Esophagus mucosa (tissue), 1 donor: ENCODE measurements at places on chromosomes 5 and 9. TPM values are rescaled to one million over a fixed set of nuclear protein-coding genes. Genes with fewer than 3 reads are reported as not detected.

DNA sequence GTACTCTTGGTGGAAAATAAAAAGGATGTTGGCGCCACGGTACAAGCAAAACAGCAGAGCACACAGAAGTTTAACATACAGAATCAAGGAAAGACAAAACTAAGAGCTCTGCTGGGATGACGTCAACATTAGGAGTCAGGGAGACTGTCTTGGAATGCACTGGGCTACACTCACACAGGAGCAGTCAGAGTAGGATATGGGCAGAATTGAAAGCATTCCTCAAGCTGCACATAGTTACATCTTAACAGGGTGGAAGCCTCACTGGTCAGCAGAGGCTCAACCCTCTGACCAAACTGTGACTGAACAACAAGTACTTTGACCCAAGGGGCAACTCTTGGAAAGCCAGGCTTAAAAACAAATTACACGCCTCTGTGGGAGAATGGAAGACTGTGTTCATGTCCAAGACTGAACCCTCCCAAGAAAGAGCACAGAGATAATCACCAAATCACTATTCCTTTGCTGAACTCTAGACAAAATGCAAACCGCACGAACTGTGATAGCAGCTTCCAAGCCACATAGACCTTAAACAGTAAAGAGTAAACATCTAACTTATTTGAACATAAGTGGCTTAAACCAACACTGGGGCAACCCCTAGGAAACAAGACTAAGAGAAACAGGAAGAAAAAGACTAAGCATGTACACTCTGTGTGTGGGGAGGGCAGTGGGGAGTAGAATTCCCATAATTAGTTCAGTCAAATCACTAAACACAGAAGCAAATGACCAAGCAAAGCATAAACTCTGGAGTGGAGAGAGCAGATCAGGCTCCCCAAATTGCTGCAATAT is 772.7 kb downstream of the PRELID2 start:
- no peak for ATAC-seq

DNA sequence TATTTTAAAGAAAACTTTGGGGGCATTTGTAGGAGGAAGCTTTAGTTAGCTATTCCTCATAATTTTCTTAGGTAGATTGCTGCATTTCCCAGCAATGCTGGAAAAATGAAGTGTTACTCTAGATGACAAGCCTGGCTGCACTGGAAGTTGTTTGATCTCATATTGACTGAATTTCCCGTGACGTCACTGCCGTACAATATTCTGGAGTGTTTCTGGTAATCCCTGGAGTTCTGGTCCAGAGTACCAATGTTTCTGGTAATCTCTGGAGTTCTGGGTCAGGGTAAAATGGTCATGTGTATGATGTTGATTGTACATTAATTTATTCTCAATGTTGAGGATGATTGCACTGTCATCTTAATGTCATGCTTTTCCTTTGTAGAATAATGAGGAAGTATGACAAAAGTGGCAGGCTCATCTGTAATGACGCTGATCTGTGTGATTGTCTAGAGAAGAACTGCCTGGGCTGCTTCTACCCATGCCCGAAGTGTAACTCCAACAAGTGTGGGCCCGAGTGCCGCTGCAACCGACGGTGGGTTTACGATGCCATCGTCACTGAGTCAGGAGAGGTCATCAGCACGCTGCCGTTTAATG is 26.2 kb downstream of the ARL14EPL start:
- ATAC-seq = no peak

NR4A3 gene
- total RNA-seq = 0.24 TPM

GRCh38 chr5:124671193-124671592 is 75.2 kb downstream of the ZNF608 start:
- no peak for ATAC-seq

GRCh38 chr5:109455598-109456096 is 45.9 kb upstream of the PJA2 start:
- peak; percentile 100 for ATAC-seq

FOXD4L6 gene
- not detected for total RNA-seq

DNA sequence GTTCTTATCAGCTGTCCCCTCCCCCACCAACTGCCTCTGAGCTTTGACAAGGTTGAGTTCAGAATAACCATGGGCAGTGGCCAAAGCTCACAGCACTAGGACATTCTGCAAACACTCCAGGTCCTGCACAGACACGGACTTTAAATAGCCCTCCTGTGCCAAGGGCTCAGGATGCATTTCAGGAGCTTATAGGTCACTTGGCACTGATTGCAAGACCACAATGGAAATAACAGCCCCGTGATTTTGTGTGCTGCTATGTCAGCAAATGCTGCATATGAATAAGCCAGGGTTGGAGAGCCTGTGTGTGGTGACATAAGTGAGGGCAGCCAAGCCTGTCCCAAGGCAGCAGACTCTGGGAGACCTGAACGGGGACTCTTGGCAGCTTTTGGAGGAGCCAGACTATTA is 150.7 kb downstream of the DMRT2 start:
- no peak for ATAC-seq

- ATAC-seq = peak; percentile 27
These were observed 167.7 kb downstream of the CCDC192 start for GRCh38 chr5:127870914-127871313.

C9orf153 gene
- total RNA-seq = 0.12 TPM

DNA sequence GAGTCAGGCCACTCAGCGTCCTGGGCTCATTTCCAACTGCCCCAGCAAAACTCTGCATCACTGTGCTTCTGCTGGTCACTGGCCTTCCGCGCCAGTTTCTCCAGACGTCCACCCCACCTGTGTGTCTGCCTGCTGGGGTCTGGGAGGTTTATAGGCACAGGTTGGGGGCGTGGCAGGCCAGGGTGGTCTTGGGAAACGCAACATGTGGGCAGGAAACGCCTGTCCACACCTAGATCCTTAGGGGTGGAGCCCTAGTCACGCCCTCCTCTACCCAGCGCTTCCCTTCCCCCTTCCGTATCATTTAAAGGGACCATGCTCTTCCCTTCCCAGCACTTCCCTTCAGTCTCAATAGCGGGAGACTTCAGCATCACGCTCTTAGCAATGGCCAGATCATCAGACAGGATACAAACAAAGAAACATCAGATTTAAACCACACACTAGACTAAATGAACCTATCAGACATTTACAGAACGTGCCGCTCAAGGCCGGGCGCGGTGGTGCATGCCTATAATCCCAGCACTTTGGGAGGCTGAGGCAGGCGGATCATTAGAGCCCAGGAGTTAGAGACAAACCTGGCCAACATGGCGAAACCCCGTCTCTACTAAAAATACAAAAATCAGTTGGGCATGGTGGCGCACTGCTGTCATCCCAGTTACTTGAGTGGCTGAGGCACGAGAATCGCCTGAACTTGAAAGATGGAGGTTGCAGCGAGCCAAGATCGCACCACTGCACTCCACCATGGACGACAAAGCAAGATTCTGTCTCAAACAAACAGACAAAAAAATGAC is 11.8 kb upstream of the BTNL9 start:
- no peak for ATAC-seq

DNA sequence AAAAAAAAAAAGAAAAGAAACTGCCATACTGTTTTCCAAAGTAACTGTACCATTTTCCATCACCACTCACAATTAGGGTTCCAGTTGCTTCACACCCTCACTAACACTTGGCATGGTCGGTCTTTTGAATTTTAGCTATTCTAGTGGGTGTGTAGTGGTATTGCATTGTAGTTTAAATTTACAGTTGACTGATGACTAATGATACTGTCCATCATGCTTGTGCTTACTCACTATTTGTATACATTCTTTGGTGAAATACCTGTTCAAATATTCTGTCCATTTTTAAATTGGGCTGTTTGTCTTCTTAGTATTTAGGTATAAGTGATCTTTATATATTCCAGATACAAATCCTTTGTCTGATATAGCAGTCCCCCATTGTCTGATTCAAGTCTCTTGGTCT is 36.2 kb upstream of the ZNF169 start:
- peak; percentile 42 for ATAC-seq

ORM1 gene
- total RNA-seq = 1.6 TPM

DNA sequence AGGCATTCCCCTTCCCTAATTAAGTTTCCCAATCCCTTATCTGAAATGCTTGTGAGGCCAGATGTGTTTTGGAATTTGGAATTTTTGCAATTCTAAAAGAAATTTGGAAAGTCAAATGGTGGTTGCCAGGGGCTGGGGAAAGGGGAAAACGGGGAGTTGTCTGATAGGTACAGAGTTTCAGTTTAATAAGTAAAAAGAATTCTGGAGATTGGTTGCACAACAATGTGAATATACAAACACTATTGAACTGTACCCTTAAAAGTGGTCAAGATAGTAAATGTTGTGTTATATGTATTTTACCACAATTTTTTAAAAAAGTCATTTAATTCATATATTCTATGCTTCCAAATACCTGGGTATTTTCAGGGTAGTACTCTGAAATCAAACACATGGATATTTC is 154.5 kb downstream of the ADAMTS12 start:
- no peak for ATAC-seq

DNA sequence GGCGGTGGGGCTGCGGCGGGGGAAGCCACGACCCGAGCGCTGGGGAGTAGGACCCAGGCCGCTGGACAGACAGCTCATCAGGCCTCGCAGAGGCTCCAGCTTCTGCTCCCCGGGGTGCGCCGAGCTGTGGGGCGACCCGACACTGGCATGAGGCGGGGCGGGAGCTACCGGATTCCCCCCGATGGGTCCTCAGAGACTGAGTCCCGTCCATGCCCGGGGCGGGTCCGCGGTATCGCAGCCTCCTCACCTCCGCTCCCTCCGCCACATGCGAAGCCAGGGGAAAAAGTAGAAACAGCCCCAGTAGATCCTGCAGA is 2.6 kb upstream of the CCL27 start:
- no peak for ATAC-seq

PCDHA1 gene
- not detected for total RNA-seq

HTR1A gene
- not detected for total RNA-seq

DNA sequence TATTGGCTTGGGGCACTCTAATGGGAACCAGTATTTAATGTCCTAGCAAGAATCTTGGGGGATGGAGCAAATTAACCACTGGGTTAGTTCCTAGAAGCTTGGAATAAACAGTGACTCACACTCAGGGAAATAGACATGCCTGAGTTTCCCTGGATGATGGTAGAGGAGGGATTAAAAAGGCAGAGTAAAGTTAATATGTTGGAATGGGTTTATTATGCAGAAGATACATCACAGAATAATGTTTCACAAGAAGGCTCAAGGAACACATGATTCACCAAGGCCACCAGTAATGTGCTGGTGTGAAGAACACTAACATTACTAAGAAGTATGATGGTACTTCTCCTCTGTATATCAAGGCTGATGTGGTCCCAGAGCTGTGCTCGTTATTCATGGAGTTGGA is 752.9 kb upstream of the SEMA6A start:
- ATAC-seq = no peak

GRCh38 chr9:112838342-112838741 is 52.3 kb downstream of the SLC46A2 start:
- ATAC-seq = no peak

GPR150 gene
- total RNA-seq = not detected

GRCh38 chr9:110499608-110500007 is 79.9 kb downstream of the SVEP1 start:
- ATAC-seq = no peak

DNA sequence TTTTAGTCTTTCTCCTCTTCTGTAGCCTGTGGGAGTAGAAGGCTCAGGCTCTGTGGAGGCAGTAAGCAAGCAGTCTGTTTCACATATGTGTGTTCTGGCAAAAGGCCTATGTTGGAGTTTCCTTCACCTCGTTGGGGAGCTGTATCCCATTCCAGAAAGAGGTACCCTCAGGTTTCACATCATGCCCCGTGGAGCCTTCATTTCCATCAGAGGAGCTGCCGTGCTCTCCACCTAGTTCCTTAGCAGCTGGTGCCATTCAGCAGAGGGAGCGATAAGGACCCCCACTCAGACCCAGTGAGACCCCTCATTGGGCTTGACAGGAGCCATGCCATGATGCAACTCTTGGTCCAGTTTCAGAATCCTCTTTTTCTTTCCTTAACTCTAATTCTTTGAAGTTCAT is 50.6 kb upstream of the ANGPTL2 start:
- ATAC-seq = no peak

DNA sequence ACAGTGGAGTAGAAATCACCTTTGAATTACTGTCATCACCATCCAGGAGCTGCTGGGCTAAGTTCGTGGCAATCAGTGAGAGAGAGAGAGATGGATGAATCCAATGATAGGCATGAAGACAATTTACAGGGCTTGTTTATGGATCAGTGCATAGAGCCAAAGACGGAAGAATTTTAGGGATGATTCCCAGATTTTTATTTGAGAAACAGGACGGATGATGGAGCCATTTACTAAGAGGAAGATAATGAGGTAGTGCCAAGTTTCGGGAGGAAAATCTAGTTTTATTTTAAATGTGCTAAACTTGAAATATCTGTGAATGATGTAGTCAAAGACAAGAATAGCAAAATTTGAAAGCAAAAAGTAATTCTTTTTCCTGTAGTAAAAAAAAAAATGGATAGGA is 394.2 kb upstream of the PAPPA start:
- no peak for ATAC-seq

DNA sequence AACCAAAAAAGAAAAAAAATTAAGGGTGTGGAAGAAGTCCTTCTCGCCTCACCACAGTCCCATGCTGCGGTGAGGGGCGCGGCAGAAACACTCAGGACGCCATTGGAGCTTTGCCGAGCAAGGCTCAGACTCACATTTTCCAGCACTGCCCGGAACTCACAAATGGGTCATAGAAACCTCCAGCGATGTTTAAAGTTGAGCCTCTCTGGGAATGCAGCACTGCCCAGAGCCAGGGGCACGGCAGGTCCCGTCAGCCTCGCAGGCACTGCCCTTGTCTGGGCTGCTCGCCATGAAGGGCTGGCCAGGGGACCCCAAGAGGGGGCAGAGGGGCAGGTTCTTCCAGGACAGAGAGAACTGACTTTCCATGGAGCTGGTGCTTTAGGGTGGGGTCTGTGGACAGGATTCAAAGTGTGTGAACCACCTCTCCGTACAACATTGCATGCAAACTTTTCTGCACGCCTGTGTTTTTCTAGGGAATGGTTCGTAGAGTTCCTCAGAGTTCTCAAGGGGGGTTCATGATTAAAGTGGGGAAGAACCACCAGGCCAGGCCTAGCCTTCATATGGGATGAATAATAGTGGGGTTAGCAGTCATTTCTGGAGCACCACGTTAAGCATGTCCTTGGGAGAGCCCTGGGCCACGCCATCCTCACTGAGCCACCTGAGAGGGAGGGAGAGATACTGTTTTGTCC is 38.4 kb downstream of the PRRX2 start:
- ATAC-seq = no peak

DNA sequence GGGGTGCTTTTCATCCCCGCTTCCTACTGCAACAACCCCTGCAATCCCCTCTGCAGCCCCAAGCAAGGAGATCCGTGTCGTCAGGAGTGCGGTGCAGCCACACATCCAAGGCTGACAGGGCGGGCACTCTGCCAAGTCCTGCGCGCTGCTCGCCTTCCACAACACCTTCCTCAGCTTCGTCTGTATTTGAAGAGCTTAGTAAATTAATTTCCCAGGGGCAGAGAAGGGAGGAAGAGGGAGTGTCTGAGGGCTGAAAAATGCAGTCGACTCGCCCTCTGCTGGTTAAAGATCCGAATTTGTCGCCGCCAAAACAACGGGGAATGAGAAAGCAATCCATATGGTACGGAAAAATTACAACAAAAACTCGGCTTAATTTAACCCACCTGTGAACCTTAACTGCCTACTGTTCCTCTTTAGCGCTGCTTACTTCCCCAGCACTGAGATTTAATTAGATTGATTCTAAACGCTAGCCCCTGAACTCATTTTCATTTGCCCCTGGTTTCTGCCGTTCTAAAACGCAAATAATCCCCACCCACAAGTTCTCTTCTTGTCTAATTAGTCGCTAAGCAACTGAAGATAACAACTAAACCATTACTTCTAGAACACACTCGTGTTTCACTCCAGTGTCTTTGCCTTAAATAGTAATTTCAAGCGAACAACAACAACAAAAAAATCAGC is 10.9 kb upstream of the PCDHB1 start:
- no peak for ATAC-seq
